ENCODE measurements at places on chromosomes 13 and 19. TPM values are rescaled to one million over a fixed set of nuclear protein-coding genes. Genes with fewer than 3 reads are reported as not detected.

ZNF442 gene
- total RNA-seq: 2.9 TPM

- no peak overlapping the region for H3K4me3 ChIP-seq
- H3K4me1 ChIP-seq: peaks cover 17% of the 10 kb centered on the region
- no peak for DNase-seq
- H3K27me3 ChIP-seq: peaks cover 41% of the 10 kb centered on the region
Observed at GRCh38 chr19:2727640-2727944, 6.4 kb upstream of the DIRAS1 start.

- no peak overlapping the region for H3K4me3 ChIP-seq
- peaks cover 6% of the 10 kb centered on the region for H3K27me3 ChIP-seq
- H3K4me1 ChIP-seq: peaks cover 74% of the 10 kb centered on the region
- H3K36me3 ChIP-seq: no peaks in the 10 kb centered on the region
Observed at GRCh38 chr13:28412981-28413380, 81.9 kb downstream of the FLT1 start.

S1PR4 gene
- total RNA-seq: 3.3 TPM

ZIK1 gene
- 4.7 TPM for total RNA-seq

- H3K4me3 ChIP-seq: no peak overlapping the region
- no peak overlapping the region for H3K27ac ChIP-seq
- peaks cover 3% of the 10 kb centered on the region for H3K27me3 ChIP-seq
Observed at GRCh38 chr13:52879950-52880741, 31.7 kb upstream of the PCDH8 start.

- H3K27ac ChIP-seq: peak overlapping the region; percentile 81
- no peaks in the 10 kb centered on the region for H3K27me3 ChIP-seq
- H3K36me3 ChIP-seq: no peaks in the 10 kb centered on the region
- DNase-seq: no peak
- peak overlapping the region; percentile 66 for H3K4me3 ChIP-seq
Observed at GRCh38 chr13:48410199-48410598, 2.7 kb downstream of the LPAR6 start.

DNA sequence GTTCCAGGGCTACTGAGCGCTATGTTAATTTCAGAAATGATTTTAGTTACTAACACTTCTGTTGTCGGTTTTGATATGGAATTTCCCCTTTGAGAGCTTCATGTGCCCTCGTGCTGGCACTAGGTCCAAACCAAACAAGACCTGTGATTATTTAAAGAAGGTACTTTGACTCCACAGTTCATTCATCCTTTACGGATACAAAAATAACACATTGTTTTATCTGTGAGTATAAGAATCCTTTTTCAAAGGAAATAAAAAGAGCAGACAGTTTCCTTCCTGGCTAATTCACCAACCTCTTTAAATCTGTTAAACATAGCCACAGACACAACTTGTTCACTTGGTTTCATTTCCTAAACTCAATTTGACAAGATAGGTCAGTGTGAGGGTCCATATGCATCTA is 141.2 kb downstream of the FLT1 start:
- no peak overlapping the region for H3K4me3 ChIP-seq
- no peak for DNase-seq
- H3K4me1 ChIP-seq: peaks cover 57% of the 10 kb centered on the region

DNA sequence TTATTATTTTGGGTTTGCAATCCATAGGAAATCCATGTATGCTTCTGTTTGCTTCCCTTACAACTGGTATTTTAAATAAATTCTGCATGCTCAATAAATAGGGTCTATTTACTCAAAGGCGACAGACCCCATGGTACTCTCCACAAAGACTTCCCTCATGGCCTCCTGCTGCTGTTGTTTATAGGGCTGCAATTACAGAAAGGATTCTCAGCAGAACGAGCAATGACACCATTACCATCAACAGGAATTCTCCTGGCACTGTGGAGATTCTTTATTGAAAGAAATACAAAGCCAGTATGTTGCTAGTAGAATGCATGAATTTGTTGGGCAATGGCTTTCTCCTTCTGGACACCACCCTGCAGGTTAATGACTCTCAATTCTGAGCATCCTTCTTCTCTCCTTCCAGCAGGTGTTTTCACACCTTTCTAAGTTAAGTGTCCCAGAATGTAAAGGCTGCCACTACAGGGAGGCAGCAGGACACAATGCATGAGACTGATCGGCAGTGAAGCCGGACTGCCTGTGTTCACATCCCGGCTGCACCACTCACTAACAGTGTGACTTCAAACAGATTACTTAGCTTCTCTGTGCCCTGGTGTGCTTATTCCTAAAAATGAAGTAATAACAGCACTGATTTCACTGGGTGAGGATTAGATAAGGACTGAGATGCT is 360.2 kb downstream of the DNAJC15 start:
- peaks cover 6% of the 10 kb centered on the region for H3K4me1 ChIP-seq
- DNase-seq: no peak
- no peak overlapping the region for H3K4me3 ChIP-seq

DNA sequence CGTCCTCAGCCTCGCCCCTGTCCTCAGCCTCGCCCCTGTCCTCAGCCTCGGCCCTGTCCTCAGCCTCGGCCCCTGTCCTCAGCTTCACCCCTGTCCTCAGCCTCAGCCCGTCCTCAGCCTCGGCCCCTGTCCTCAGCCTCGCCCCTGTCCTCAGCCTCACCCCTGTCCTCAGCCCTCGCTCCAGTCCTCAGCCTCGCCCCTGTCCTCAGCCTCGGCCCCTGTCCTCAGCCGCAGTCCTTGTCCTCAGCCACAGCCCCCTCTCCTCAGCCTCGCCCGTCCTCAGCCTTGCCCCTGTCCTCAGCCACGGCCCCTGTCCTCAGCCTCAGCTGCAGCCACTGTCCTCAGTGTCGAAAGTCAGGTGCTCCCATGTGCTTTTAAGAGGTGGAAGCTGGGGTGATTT is 10.5 kb downstream of the C13orf46 start:
- no peak overlapping the region for H3K27ac ChIP-seq
- H3K27me3 ChIP-seq: no peaks in the 10 kb centered on the region
- no peak overlapping the region for H3K4me3 ChIP-seq
- H3K4me1 ChIP-seq: no peaks in the 10 kb centered on the region

DNA sequence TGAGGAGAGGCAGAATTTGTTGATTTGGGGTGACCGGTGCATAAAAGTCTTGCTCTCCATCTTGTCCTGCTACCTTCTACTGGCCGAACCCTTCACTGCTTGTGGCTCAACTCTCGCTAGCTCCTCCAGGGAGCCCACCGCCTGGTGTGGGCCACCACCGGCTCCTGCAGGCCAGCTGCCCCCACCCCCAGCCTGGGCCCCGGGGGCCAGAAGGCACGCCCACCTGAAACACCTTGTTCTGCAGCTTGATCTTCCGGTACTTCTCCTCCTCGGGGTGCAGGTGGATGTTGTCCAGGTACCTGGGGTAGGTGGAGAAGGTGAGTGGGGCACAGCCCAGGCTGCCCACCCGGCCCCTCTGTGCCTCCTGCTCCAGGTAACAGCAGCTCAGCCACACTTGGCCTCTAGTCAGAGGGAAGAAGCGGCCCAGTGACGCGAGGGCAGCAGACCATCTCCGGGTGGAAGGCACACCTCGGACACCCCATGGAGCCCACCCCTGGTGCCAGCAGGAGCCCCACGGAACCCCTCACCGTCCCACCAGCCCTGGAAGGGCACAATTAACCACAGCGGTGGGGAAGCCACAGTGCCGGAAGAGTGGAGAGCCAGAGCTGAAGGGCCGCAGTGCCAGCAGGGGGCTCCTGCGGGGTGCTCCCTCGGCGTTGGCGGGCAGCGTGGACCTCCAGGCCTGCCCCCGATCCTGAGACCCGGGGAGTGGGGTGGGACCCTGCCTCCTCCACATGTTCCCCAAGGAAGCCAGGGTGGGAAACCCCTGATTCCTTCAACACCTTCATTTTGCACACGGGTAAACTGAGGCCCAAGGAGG is 10.1 kb downstream of the UBXN6 start:
- no peak for DNase-seq
- H3K4me3 ChIP-seq: no peak overlapping the region
- H3K36me3 ChIP-seq: peaks cover 78% of the 10 kb centered on the region
- no peak overlapping the region for H3K27ac ChIP-seq

- H3K27ac ChIP-seq: no peak overlapping the region
- no peak overlapping the region for H3K4me3 ChIP-seq
- DNase-seq: no peak
- H3K27me3 ChIP-seq: peaks cover under 1% of the 10 kb centered on the region
- no peaks in the 10 kb centered on the region for H3K4me1 ChIP-seq
Observed at GRCh38 chr19:32130332-32130731, 215.1 kb upstream of the ZNF507 start.

SIAH3 gene
- total RNA-seq: not detected

DNA sequence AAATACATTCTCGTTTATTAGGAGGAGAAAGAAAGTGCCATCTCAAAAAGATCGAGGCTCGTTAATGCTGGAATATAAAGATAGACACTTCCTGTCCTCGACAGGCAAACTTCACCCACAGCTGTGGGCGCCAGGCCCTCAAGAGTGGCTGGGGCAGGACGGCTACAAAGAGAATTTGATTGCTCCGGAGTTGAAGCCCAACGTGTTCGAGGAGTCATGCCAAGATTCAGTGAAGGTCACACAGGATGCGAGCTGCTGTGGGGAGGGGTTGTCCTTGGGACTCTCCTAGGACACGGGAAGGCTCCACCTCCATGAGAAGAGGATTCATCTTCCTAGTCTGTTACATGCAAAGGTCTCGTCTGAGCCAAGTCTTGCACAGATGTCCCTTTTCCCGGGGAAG is 16.3 kb upstream of the PTPRS start:
- H3K4me1 ChIP-seq: no peaks in the 10 kb centered on the region
- H3K4me3 ChIP-seq: no peak overlapping the region

DNA sequence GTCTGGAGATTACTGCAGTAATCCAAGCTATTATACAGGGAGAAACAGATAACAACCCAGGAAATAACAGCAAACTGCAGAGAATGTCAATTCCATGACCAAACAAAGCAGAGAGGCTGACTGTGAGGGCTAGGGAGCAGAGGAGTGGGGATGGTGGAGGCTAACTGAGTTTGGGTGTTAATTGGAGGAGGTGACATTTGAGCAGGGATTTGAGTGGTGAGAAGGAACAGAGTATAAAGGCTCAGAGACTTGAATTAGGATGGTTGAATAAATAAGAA is 3.1 kb downstream of the DMAC2 start:
- DNase-seq: no peak
- H3K27ac ChIP-seq: no peak overlapping the region
- no peak overlapping the region for H3K4me3 ChIP-seq
- H3K4me1 ChIP-seq: peaks cover 17% of the 10 kb centered on the region
- no peaks in the 10 kb centered on the region for H3K27me3 ChIP-seq
- H3K36me3 ChIP-seq: peaks cover 7% of the 10 kb centered on the region

DNA sequence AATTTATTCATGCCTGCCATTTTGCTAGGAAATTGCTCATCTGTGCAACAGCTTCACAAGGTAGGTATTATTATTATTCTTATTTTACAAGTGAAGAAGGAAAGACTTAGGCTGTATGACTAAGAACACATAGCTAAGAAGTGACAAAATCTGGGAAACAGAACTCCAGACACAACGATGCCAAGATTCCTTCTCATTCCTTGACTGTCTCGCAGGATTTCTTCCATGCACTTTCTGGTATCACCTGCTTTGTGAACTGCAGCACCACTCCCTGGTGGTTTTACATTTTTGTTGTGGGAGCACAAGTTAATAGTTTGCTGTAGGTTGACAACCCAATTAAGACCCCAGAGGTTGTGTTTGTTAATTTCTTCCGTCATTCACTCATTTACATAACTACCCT is 188.5 kb downstream of the LACC1 start:
- H3K36me3 ChIP-seq: no peaks in the 10 kb centered on the region
- no peak overlapping the region for H3K27ac ChIP-seq
- no peak for DNase-seq
- H3K27me3 ChIP-seq: no peaks in the 10 kb centered on the region
- peaks cover 5% of the 10 kb centered on the region for H3K4me1 ChIP-seq

DNA sequence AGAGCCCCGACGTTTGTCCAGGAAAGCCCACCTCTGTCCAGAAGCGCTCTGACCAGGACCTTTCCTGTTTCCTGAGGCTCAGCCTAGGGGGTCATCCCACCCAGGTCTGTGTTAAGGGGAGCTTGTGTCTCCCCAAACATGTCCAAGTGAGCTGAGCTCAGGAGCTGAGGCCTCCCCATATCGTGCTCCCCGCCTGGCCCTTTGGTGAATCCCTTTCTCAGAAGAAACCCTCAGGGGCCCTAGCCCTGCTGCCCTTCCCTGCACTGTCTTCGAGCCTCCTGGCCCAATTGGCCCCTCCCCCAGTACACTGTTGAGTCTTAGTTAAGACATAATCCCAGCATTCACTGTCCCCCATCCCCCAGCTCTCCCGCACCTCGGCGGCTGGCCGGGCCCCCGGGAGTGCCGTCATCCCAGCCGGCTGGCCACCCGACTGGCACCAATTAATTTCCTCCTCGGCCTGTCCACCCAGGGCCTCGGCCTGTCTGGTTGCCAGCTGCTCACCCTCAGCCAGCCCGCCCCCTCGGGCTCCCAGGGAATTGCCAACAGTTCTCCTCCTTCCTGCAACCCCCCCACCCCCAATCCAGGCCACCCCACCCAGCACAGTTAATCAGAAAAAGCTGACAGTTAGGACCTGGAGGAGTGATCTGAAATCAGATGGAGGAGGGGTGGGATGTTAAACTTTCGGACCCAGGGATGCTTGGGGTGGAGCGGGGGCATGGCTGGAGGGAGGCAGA is 13.6 kb downstream of the IER2 start:
- no peaks in the 10 kb centered on the region for H3K27me3 ChIP-seq
- peaks cover 71% of the 10 kb centered on the region for H3K4me1 ChIP-seq
- no peaks in the 10 kb centered on the region for H3K36me3 ChIP-seq
- H3K4me3 ChIP-seq: peak overlapping the region; percentile 45

GRCh38 chr13:43232144-43232872 is 208.9 kb downstream of the DNAJC15 start:
- no peak overlapping the region for H3K4me3 ChIP-seq
- no peaks in the 10 kb centered on the region for H3K27me3 ChIP-seq
- H3K4me1 ChIP-seq: no peaks in the 10 kb centered on the region
- DNase-seq: no peak
- no peak overlapping the region for H3K27ac ChIP-seq
- H3K36me3 ChIP-seq: no peaks in the 10 kb centered on the region

GIPR gene
- 2.4 TPM for total RNA-seq

ZNF431 gene
- total RNA-seq: 10.9 TPM

GRCh38 chr19:42397263-42398166 is 7.4 kb upstream of the CNFN start:
- peak overlapping the region; percentile 85 for H3K27ac ChIP-seq
- no peak for DNase-seq
- H3K4me1 ChIP-seq: peaks cover 37% of the 10 kb centered on the region
- no peaks in the 10 kb centered on the region for H3K36me3 ChIP-seq
- H3K4me3 ChIP-seq: peak overlapping the region; percentile 60

NDUFS7 gene
- 405 TPM for total RNA-seq

ZFP28 gene
- total RNA-seq: 6.6 TPM

GRCh38 chr19:35767288-35768081 is 7.9 kb upstream of the ARHGAP33 start:
- H3K27me3 ChIP-seq: no peaks in the 10 kb centered on the region
- DNase-seq: no peak
- H3K36me3 ChIP-seq: no peaks in the 10 kb centered on the region

DNA sequence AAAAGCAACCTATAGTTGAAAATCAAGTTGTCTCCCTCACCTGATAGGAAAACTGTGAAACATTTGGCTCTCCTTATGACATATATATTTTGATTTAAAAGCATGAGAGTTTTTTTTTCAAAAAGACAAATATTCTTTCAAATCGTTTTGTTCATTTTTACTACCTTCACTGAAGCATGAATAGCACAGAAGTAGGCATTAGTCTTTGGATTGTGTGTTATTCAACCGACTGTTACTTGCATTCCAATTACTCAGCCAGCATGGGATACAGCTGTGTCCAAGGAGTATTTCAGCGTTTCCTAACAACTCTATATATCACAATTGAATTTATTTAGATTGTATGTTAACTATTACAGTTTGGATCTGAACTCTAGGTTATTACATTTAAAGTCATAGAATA is 135.2 kb downstream of the PCDH9 start:
- H3K27ac ChIP-seq: no peak overlapping the region
- no peak for DNase-seq
- no peaks in the 10 kb centered on the region for H3K4me1 ChIP-seq
- H3K36me3 ChIP-seq: no peaks in the 10 kb centered on the region
